ENCODE measurements at places on chromosomes 5 and 9.

GRCh38 chr9:137589441-137590122, 730 bp downstream of the ZMYND19 start:
- DNase-seq, result no peak

DNA sequence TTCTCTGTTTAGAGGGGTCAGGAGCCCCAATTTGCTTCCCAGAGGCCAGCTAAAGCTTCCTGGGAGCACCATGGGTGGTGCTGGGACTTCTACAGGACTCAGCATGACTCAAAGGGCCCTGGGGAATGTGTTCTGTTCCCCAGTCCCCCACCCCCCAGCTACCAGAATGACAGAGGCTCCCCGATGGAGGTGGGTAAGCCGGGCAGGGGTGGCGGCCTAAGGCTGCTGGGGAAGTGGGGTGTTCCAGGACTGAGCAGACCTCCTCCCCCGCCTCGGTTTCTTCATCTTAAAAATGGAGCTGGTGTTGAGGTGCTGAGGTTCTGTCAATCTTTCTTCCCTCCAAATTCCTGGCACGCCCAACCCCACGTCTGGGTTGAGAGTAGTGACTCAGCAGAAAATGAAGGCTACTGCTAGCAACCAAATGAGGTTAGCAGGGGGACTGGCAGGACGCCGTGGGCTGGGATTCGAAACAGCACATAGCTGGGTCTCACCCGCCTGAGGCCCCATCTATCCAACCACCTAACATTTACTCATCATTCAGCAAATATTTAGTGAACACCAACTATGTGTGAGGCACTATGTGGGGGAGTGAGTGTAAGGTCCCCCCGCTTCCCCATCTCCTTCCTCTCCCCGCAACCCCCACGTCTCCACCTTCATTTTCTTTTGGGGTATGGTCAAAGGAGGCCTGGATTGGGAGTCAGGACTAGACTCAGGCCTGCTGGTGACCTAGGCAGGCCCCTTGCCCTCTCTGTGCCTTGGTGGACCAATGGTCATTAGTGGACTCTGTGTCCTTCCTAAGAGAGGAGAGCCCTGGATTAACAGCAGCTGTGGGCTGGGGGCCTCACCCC, 50.2 kb downstream of the C9orf50 start:
- DNase-seq, result no peak

- no peak for DNase-seq
Observed at GRCh38 chr5:41410307-41410706, 100.1 kb downstream of the PLCXD3 start.

DNA sequence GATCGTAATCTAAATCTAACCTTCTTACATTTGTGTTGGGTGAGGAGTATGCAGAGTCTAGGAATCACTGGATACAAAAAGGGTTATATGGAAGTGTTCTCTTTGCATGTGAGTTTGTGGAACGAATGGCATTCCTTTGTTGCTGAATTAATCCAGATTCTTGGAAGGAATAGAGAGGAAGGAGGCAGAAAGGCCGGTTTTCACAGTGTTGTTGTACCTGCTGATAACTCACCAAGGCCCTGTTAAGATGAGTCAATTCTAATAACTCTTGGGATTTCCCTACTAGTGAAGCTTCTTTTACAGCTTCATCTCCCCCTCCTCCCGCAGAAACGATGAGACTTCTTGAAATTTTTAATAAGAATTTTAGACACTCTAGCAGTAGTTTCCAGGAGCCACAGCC, 84.0 kb downstream of the ZSWIM6 start:
- no peak for DNase-seq

- DNase-seq, result no peak
Observed at GRCh38 chr5:111682121-111682520, 74.9 kb downstream of the NREP start.

GRCh38 chr9:86217076-86217755, 42.2 kb downstream of the C9orf153 start:
- DNase-seq, result no peak

DNA sequence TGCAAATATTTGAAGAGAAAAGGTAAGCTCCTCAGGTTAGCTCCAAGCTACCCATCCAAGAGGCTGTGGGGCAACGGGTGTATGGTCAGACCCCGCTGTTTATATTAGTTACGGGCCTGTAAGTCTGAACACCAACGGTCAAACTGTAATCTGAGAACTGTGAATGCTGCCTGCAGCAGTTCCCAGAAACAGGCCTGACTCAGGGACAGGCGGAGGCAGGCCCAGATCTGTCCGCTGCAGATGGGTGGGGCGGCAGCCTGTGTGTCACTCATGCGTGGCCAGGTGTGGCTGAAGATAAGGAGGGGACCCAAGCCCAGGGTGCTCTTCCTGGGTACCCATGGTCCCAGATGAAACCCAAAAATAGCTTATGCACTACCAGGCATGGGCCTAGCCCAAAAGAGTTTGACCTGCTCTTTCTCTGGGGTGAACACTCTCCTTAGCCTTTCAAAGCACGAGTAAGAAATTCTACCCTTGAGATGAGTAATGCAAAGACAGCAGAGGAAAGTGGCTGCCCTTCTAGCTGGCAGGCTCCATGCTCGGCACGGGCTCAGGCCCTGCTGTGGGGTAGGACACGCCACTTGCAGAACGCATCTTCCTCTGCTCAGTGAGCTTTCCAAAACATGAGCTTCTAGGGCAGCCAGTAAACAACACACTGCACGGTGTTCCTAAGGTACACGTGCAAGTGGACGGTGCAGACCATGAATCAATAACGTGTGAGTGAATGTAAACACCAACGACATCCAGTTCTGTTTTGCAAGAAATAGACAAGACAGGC, 9.1 kb downstream of the UBAC1 start:
- peak; percentile 14 for DNase-seq

- no peak for DNase-seq
Observed at GRCh38 chr5:143011585-143011984, 241.4 kb downstream of the ARHGAP26 start.

GRCh38 chr5:63573380-63573779, 388.9 kb downstream of the HTR1A start:
- DNase-seq, result no peak

GRCh38 chr5:149561848-149562247, 10.6 kb upstream of the CSNK1A1 start:
- DNase-seq, result no peak

- no peak for DNase-seq
Observed at GRCh38 chr5:138257583-138257982, 16.8 kb downstream of the GFRA3 start.

DNA sequence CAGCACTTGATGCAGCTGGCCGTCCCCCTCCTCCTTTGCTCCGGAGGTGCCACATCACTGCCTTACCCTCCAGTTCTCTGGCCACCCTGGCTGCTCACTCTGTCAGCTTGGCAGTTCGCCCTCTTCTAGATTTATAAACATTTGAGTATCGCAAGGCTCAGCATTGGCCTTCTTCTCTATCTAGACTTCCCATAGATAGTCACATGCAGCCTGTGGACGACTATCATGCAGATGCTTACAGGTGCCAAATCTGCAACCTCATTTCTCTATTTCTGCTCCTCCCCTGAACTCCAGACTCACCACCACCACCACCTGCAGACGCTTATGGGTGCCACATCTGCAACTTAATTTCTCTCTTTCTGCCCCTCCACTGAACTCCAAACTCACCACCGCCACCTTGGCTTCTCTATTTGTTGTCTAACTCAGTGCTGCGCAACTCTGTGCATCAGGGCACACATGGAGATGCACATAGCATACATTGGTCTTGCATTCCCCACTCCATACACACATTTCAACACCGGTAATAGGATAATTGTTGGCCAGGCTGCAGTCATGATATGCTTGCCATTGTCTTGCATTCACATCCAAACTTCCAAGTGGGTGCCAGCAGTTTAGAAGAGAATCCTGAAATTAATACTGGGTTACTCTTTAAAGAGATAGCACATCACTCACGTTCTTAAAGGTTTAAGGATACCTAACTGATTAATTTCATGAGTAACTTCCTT, 1.9 kb upstream of the DAP start:
- no peak for DNase-seq

DNA sequence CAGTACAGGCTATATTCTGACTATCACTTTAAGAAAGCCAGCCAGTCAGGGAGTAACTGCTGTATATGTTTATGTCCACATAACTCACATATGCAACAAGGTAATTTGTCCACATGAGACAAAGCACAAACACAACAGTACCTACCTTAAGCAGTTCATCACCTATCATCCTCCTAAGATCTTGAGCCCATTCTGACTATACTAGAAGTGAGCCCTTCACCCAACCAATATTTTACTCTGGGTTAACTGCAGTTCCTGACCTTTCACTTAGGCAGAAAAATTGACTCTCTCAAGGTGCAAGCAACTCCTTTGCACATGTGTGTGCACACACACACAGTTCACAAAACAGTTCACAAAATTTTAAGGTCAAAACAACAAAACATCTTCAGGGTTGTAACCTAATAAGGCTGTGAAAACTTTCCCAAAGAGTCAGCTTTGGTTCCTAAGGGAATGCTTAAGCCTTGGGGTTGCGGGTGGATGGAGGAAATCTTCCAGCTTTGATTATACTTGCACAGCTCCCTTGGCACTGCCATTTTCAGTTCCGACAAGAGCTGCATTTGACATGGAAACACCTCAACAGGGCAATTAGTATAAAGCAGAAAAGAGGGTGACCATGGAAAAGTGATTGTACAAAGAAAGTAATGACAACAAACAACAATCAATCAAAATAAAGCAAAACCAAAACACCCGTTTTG, 215.3 kb downstream of the NFIB start:
- no peak for DNase-seq

GRCh38 chr9:91338681-91339080, 23.0 kb downstream of the AUH start:
- DNase-seq, result no peak

DNA sequence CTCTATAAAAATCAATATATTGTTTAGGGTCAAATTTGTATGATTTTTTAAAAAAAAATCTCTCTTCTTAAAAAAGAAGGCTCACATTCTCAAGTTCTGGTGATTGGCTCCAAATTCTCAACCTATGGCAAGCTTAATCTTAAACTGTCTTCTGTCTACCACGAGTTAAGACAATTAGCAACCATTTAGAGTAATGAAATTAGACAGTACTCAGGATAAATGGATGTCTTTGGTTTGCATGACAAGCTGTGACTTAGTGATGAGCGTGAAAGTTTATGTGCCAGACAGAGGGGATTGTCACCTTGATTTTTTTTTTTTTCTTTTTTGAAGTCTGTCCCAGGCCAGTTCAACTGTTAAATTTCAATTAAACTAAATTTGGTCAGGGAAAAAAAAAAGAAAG, 1632.3 kb downstream of the MAT2B start:
- DNase-seq, result no peak

DNA sequence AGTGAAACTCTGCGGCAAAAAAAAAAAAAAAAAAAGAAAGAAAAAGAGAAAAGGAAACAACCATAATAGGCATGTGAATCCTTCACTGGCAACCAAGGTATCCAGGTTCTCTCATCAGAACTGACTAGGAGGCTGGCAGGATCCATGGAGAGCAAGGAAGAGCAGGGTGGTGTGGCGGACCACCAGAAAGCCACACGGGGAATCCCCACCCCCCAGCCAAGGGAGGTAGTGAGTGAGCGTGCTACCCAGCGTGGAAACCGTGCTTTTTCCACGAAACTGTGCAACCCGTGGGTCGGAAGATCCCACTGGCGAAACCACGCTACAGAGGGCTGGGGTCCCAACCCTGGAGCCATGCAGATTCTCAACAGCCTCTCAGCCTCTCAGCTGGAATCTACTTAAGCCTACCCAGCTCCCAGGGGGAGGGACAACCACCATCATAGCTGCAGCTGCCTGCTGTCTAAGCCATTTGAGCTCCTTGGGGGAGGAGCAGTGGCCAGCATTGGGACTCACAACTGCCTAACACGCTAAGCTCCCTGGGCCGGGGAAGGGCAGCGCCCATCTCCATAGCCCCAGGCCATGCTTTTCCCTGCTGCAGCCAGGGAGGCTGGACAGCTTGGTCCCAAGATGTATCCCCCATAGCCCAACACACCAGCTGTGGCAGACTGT, 91.6 kb downstream of the PRELID2 start:
- no peak for DNase-seq

DNA sequence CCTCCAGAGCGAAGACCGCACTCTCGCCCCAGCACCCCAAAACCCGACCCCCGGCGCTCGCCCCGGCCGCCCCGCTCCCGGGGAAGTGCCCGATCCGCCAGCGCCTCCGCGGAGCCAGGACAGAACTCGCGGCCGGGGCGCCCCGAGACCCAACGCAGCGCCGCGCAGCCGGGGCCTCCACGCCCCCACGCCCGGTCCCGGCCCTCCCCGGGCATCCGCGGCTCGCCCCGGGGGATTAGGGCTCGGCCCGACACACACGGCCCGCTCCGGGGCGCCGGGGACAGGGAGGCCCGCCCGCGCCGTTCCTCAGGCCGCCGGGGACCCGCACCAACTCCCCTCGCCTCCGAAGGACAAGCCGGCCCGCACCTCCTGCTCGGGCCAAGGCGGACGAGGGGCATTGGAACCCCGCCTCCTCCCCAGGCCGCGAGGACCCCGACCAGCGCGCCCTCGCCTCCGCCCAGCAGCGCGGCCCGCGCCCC, 544 bp downstream of the FNBP1 start:
- no peak for DNase-seq

DNA sequence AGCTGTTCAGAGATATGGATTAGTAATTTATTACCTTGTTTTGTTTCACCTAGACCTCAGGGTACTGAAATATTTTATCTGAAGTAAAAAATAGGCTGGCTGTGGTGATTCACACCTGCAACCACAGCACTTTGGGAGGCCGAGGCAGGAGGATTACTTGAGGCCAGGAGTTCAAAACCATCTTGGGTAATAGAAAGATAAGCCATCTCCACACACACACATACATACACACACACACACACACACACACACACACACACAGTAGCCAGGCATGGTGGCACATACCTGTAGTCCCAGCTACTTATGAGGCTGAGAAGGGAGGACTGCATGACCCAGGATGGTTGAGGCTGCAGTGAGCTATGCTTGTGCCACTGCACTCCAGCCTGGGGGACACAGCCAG, 3.7 kb downstream of the ANXA2R start:
- DNase-seq, result no peak

DNA sequence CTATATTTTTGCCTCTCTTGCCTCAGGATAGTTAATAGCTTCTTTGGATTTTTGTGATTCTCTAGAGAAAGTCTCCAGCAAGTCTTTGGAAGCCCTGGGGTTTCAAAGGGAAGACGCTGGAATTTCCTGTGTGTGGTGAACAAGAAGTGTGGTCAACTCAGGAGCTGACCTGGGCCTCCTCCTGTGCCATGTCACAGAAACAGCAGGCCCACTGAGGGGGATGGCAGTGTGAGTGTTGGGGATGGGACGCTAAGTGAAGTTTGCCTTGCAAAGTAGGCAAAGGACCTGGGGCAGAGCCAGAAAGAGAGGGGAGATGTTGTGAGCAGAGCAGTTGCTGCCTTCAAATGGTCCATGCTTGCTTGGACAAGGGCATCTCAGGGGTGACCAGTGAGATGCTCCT, 226.3 kb downstream of the DMRT2 start:
- DNase-seq, result no peak
